ENCODE measurements at places on chromosomes 2 and 18.
A peak's percentile ranks its signal among the peaks of the same experiment; 100 is the strongest.

GRCh38 chr2:151336863-151337371 is 20.5 kb upstream of the TNFAIP6 start:
- DNase-seq = no peak

- no peak for DNase-seq
These were observed 207.0 kb upstream of the HS6ST1 start for GRCh38 chr2:128525653-128526052.

DNA sequence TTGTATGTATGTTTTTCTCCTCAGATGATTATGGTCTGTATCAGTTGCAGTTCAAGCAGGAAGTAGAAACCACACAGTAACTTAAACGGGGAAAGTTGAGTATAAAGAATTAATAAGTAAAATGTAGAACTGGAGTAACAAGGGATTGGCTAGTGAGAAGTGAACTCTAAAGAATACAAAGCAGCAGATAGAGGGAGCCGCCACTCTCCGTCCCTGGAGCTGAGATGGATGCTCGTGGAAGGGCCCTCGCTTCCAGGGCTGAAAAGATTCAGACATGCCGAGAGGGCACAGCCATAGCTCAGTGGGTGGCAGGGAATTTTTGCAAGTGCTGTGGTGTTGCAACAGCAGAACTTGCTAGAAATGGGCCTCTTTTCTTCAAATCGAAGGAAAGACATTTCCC is 155.8 kb downstream of the COL6A3 start:
- DNase-seq = no peak

GRCh38 chr2:231483398-231484329 is 19.4 kb upstream of the NCL start:
- DNase-seq = no peak

DNA sequence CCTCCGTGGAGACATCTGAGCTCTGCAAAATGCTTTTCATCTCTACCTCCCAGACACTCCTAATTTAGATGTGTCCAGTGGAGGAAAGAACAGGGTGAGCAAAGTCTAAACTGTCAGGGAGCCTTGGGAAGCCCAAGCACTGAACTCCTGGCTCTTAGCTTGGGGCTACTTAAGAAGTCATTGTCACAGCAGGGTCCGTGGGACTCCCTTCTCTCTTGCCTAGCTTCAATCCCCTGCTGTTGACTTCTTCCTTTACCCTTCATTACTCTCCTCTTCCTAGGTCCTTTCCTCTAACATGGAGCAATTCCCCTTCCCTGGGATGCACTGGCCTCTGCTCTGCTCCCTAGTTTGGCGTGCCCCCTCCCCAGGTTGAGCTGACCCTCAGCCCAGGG is 3.4 kb downstream of the OSR1 start:
- no peak for DNase-seq

GRCh38 chr18:78862395-78862794 is 117.2 kb upstream of the SALL3 start:
- no peak for DNase-seq

DNA sequence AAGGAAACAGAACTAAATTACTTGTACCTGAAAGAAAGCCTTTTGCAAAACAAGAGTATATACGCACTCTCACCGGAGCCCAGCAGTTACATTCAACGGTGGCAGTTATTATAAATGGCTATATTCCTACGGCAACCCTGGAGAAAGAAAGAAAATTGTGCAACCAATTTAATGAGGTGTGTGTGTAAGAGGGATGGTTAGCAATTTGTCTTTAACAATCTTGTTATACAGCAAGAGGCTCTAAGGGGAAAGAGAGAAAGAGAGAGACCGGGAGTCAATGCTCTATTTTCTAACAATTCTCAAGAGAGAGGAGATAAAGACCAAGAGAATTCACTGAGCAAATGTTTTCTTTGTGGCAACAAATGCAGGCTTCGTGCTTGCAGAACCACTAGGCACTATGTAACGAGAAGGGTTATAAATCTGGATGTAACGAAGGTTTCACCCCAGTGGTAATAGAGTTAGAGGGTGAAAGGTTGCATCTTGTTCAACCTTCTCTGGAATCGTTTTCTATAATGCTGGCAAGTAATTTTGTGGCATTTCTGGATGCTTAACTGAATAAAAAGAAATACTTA is 359.1 kb upstream of the SPRED2 start:
- no peak for DNase-seq

DNA sequence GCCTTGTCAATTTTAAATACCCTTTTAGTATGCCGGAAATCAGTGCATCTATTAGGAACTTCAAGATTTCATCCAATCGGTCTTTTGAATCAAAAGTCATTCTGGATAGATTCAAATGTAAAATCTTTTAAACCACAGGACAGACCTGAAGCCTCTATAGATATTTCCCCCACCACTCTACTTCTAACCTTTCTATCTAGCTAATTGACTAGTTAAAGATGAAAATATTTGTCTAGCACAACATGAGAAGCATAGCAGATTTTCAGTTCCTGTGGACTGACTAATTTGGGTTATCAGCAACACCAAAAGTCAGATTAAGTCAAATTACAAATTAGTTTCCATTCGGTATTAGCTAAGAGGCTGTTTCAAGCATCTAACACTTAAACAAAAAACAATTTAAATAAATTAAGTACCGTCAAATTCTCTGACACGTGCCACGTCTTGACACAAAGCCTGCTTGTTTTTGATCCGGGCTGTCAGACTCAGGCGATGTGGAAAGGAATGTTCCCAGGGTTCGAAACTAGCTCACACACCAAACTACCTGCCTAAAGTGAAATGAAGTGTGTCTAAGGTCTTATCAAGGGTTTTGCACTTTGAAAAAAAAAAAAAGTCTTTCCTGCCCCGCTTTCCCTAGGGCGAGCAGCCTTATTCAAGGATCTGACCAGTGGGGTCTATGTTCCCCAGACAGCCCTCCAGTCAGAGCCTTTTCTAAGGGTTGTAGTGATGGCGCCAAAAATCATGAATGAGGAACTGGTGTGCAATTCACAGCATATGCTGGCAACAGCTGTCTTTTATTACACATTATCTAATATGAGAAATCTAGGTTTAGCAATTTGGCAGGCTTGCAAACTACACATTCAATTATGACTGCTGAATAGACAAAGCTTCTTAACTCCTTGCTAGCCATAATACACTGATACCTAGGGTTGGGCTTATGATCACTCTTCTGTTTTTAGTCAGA is 4.7 kb downstream of the CYTIP start:
- no peak for DNase-seq

DNA sequence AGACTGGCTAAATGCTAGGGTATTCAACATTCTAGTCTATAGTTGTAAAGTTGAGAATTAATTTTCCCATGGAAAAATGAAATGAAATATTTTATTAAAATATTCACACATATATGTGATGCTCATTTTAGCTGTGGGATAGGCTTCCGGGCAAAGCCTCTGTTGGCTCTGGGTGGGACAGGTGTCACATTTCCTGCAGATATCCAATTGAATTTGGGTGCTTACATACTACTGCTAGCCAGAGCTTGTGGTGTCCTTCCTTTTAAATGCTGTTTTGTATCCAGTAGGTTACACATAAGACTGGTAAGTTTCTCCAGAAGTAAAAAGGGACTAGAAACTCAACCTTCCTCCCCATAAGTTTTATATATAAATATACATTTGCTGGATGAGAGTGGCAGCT is 73.8 kb downstream of the RPRM start:
- no peak for DNase-seq

GRCh38 chr2:69456950-69457445 is 19.8 kb upstream of the NFU1 start:
- no peak for DNase-seq

- DNase-seq = no peak
These were observed 28.3 kb downstream of the KIF5C start for GRCh38 chr2:148903294-148903693.

GRCh38 chr2:239378021-239378917 is 22.6 kb downstream of the HDAC4 start:
- no peak for DNase-seq

GRCh38 chr2:190766595-190766994 is 114.0 kb upstream of the GLS start:
- no peak for DNase-seq

DNA sequence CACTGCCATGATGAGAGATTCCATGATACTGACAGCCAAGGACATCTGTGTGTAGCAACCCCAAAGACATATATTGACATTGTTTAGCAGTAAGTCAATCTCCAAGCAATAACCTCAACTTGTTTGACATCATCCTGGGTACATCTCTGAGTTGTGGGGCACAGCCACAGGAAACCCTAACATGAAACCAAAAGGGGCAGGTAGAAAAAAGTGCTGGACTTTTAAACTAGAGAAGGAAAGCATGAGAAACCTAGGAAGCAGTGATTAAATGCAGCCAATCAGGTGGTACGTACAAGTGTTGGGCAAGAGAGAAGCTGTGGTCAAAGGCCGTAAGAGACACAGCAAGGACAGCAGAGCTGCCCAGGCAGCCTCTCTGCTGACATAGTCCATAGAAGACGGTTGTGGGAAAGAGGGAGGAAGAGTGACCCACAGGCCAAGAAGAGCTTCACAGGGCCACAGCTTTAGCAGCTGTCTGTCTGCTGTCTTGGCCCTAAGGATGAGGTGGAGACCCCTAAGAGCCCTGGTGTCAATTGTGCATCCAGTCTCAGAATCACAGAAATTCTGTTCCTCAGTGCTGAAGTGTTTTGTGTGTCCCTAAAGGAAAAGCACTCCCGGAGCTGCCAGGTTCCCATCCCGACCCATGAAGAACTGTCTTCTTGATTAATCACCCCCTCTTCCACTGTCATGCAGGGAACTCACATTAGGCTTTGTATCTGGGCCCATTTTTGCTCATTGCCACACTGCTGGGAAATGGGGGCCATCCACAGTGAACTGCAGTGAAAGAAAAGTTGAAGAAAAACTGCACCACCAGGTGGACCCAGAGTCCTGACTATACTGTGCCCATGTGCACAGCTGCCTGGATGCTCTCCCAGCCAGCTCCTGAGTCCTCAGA is 25.4 kb upstream of the CHN1 start:
- no peak for DNase-seq

DNA sequence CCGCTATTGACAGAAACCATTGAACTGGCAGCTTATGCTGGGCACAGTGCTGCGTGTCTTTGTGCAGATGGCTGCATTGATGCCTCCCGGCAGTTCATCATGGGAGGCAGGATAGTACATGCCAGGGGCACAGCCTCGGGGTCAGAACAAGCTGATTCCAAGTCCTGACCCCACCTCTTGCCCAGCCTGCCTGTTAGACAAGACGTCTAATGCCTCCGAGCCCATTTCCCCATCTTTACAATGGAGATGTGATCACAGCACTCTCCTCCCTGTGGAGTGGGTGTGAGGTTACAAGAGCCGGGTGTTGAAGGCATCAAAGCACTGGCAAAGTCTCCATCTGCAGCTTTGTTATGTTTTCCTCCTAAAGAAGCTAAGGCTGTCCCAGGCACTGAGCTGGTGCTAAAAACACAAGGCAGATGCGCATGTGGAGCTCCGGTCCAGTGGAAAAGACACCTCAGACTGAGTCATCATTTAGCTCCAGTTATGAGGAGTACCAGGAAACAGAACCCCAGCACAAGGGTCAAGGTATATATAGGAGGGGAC is 125.7 kb upstream of the EPAS1 start:
- DNase-seq = peak; percentile 44

DNA sequence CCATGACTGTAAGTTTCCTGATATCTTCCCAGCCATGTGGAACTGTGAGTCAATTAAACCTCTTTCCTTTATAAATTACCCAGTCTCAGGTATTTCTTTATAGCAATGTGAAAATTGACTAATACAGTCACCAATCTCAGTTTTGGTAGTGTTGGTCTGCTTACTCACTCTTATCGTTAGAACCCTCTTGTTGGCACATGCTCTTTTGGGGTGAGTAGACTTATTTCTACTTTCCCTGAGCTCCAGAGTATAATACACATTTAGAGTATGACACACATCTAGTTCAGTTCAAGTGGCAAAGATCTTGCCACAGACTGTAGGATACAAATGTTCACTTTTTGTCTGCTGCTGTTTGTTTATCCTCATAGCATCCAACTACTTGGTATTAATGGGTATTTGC is 347.5 kb upstream of the CELF4 start:
- DNase-seq = no peak

DNA sequence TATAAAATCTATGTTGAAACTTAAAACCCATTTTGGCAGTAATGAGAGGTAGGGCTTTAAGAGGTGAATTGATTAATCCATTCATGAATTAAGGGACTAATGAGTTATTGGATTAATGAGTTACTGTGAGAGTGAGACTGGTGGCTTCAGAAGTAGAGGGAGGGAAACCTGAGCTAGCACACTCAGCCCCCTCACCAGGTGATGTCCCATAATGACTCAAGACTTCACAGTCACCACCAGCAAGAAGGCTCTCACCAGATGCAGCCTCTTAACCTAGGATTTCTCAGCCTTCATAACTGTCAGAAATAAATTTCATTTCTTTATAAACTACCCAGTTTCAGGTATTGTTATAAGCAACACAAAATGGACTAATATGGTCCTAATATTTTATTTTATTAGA is 621.7 kb upstream of the ACVR2A start:
- no peak for DNase-seq

- DNase-seq = no peak
These were observed 3.7 kb downstream of the DGUOK start for GRCh38 chr2:73930386-73930785.

DNA sequence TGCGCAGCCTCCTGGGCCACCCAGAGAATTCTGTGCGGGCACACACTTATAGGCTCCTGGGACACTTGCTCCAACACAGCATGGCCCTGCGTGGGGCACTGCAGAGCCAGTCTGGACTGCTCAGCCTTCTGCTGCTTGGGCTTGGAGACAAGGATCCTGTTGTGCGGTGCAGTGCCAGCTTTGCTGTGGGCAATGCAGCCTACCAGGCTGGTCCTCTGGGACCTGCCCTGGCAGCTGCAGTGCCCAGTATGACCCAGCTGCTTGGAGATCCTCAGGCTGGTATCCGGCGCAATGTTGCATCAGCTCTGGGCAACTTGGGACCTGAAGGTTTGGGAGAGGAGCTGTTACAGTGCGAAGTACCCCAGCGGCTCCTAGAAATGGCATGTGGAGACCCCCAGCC is 11.8 kb upstream of the TTLL4 start:
- no peak for DNase-seq

DNA sequence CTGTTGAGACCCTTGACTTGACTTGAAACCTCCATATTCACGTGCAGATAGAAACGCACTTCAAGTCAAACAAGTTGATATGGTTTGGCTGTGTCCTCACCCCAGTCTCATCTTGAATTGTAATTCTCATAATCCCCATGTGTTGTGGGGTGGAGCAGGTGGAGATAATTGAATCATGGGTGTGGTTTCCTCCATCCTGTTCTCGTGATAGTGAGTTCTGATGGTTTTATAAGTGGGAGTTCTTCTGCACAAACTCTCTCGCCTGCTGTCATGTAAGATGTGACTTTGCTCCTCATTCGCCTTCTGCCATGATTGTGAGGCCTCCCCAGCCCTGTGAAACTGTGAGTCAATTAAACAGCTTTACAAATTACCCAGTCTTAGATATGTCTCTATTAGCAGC is 21.4 kb downstream of the SLC3A1 start:
- DNase-seq = no peak

DNA sequence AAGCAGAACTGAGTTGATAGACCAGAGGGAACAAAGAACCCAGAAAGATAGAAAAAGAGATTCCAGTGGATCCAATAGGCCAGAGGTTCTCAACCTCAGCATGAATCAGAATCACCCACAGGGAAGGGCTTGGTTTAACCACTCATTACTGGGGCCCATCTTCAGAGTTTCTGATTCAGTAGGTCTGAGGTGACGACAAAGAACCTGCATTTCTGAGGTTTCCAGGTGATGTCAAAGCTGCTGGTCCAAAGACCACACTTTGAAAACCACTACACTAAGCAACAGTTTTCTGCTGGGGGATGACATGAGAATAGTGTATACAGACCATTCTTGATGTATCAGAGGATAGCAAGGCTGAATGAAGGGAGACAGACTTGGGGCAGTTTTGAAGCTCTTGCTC is 296.9 kb upstream of the STON1 start:
- no peak for DNase-seq

All from NCI-H187 (cell line).